SW 1271 (cell line): ENCODE measurements at places on chromosomes 7 and 10.

GRCh38 chr7:121547544-121548092, 151.5 kb upstream of the FAM3C start:
- peak; percentile 89 for DNase-seq

DNA sequence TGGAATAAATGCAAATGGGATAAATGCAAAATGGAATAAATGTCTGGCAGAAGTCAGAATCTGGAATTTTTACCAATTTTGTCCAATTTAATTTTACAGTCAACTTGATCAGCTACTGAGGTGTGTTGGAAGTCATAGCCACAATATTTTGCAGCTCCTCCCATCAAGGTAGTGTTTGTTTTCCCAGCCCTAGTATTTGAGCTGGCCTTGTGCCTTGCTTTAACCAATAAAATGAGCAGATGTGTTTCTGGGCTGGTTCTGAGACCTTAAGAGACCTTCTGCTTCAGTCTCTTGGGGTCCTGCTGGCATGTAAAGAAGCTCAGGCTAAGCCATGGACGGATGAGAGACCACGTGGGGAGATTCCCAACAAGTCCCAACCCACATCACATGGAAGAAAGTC, 42.7 kb upstream of the RSBN1L start:
- no peak for DNase-seq

DNA sequence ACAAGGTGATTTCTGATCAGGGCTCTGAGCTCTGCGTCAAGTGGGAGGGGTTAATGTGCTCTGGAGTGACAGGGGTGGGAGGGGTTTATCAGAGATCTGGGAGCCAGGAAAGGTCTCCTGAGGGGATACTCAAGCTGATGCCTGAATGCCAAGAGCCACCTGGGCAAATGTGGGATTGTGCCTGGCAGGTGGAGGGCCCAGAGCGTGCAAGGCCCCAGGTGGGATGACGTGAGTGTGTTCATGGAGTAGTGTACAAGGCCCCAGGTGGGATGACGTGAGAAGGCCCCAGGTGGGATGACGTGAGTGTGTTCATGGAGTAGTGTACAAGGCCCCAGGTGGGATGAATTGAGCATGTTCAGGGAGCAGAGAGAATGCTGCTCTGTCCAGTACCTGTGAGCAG, 610.3 kb downstream of the PTPRN2 start:
- no peak for DNase-seq

GRCh38 chr7:18974803-18975202, 142.6 kb downstream of the TWIST1 start:
- peak; percentile 40 for DNase-seq

DNA sequence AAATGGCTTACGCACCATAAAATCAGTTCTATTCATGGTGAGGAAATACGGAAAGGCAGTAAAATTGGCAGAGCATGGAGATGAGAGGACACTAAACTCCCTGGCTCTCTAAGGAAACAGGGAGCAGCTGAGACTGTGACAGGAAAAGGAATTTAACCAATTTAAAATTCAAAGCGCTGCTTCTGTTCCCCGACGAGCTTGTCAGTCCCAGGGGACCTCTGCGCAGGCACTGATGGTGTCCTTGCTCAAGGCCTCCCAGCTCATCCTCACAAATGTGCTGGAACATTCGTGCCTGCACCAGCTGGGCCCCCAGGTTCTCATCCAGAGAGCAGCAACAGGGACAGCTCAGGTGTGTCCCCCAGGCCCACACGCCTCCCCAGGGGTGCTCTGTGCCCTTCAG, 101.4 kb downstream of the MAD1L1 start:
- DNase-seq, result no peak

DNA sequence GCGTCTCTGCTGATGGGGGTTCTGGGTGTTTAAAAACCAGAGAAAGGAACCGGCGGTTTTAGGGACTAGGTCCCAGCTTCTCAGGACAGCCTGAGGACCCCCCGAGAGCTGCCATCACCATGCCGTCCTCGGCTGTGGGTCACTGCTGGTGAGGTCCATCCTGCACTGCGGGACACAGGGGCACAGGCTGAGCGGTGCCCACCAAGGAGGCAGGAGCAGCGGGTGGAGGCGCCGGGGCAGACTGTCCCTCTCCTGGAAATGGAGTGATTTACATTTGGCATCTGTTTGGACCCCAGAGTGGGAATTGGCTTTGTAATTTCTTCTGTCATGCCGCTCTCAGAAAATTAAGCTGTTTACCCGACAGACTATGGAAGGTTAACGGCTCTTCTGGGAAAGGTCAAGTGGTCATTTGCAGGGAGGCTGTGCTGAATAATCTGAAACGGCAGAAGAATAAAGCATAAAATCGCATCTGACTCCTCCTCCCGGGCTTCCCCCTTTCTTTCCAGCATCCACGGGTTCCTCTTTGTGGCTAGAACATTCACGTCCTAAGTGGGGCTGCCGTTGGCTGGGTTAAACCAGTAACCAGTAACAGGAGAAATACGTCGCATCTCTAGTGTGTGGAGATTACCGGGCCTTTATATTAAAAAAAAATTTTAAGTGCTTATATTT, 31.7 kb downstream of the LHPP start:
- no peak for DNase-seq

- no peak for DNase-seq
Measured at GRCh38 chr10:88964869-88965415, 12.4 kb upstream of the ACTA2 start.

DNA sequence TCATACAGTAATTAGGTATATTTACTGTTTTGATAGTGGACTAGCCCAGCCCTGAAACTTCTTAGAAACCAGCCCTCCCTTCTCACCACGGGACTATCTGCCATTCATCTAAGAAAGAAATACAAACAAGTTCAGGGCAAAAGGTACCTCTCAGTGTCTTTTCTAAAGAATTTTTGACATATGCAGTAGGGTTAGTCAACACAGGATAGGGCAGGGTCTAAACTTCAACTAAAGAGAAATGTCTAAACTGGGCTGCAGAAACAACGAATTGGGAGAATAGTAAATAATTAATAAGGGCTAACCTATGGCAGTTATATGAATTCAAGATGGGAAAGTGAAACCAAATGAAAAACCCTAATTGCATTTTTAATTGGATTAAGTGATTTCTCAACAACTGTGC, 496.6 kb downstream of the INHBA start:
- DNase-seq, result no peak

- DNase-seq, result peak; percentile 7
Measured at GRCh38 chr10:123559066-123559822, 106.9 kb upstream of the GPR26 start.

GRCh38 chr10:6558272-6558671, 21.8 kb downstream of the PRKCQ start:
- DNase-seq, result no peak

- DNase-seq, result no peak
Measured at GRCh38 chr7:12609561-12609960, 39.0 kb downstream of the SCIN start.

- no peak for DNase-seq
Measured at GRCh38 chr7:101767544-101767943, 49.9 kb upstream of the CUX1 start.

GRCh38 chr7:34143402-34143801, 238.1 kb downstream of the BMPER start:
- DNase-seq, result no peak

DNA sequence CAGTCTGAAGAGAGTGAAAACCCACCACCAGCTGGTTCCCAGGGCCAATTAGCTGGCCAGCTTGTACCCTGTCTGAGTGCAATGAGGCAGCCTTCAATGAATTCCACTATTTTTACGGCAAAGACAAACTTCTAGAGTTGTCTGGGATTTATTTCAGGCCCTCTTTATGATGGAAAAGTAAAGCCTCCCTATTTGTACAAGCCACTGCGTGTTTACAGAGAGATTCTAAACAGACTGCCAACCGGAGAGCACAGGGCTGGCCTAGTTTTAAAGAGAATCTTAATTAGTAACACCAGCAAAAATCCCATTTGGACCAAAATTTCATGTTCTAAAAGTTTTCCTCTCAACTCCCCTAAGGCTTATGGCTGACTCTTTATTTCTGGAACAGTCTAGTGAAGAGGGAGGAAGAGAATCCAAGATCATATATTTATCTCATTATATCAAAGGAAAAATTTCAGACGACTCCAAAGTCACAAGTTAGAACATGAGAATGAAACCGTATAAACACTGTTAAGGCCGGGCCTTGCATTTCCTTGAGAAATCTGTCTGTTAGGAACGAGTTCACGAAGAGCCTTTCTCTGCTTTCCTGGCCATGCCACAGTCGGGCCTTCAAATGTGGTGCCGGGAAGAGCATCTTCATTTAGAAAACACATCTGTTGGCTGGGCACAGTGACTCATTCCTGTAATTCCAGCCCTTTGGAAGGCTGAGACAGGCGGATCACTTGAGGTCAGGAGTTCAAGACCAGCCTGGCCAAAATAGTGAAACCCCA, 724.6 kb upstream of the NRP1 start:
- DNase-seq, result no peak

- no peak for DNase-seq
Measured at GRCh38 chr7:113086431-113086888, at the start of gene GPR85. GPR85 (minus strand) TSS chr7:113086827; CDS start chr7:113084721, 2,106 bp downstream.

GRCh38 chr7:102974366-102975236, 61.8 kb downstream of the LRRC17 start:
- DNase-seq, result no peak

DNA sequence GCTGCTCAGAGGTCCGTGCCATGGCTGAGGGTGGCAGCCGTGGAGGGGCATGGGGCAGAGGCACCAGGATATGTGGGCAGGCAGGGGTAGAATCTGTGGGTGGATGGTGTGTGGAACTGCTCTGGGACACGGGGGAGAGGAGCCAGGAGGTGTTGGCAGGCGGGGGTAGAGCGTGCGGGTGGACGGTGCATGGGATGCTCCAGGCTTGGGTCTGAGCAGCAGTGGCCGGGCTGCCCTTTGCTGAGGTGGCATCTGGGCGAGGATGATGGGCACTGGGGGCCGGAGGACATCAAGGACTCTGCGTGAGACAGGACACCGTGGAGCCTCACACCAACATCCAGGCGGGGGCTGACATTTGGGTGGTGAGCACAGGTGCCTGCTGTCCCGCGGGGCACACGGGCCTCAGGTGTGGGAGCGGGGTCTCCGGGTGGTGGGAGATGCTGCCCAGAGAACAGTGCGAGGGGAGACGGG, 46.2 kb downstream of the JAKMIP3 start:
- no peak for DNase-seq

DNA sequence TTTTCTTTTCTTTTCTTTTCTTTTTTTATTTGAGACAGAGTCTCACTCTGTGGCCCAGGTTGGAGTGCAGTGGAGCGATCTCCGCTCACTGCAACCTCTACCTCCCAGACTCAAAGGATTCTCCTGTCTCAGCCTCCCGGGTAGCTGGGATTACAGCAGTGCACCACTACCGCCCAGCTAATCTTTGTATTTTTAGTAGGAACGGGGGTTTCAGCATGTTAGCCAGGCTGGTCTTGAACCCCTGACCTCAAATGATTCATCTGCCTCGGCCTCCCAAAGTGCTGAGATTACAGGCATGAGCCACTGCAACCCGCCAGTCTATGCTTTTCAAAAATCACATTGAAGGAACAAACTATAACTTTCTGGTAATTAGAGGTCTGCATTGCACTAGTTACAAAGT, 2.4 kb downstream of the USP6NL start:
- DNase-seq, result no peak

DNA sequence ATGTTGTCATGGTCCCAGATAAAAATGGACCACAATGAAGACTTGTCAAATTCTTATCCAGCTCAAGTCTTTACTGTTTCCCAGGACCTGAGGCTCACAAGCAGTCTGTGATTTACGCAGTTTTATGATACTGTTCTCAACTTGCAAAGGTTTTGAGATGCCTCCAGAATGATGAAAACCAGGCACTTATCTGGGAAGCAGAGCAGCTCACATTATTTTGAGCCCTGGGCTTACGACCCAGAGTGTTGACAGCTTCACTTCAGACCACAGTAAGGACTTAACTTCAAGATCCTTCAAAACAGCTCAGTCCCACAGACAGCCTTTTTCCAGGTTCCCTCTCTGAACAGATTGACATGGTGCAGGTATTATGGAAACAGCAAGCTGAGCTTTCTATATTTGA, 236.1 kb downstream of the RNLS start:
- no peak for DNase-seq

DNA sequence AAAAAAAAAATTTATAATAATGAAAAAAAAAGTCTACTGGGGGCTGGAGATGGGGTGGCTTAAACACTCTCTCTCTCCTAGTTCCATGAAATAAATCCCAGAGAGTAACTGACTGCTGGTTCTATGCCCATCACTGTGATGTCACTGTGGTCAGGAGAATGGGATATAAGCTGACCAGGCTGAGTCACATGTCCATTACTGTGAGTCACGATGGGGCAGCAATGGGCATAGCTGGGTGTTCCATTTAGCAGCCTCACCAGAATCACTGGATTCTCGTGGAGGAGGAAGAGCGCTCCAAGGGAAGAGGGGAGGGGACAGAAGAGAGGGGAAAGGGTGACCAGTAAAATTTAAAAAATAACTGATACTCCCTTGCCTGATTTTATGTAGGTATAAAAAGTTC, 37.1 kb downstream of the MASTL start:
- peak; percentile 67 for DNase-seq

- no peak for DNase-seq
Measured at GRCh38 chr10:126854726-126855495, 50.3 kb upstream of the DOCK1 start.

GRCh38 chr7:50056131-50056530, 36.9 kb downstream of the ZPBP start:
- no peak for DNase-seq

DNA sequence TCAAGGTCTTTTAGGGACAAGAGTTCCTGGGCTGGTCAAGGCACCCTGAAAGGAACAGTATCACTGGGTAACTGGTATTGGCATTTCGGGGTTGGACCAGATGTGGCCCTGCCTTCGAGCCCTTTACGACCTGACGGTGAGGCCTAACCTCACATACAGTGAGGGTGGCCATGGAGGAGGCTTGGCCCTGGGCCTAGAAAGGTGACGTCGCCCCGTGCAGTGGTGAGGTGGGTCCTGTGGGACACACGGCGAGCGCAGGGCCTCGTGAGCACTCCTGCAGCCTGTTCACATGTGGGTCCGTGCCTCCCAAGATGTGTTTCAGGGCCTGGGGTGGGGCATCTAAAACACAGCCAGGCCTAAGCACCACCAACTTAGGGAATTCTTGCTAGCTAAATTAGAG, 36.1 kb downstream of the CRHR2 start:
- DNase-seq, result no peak

DNA sequence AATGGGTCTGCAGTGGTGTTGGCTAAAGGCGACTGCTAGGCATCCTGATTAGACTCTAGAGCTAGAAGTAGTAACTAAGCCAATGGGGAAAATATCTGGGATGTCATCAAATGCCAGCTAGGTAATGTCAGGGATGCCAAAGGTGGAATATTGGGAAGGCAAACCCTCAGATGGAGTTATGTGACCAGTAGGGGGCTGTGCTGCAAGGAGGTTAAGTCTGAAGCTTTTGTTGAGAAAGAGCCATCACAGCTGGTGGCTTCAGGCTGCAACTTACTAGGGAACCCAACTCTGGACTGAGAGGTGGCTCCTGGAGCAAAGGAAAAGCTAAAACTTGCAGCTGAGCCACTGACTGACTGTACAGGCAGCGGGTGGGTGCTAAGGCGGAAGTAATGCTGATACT, 576.9 kb upstream of the GHITM start:
- DNase-seq, result no peak

DNA sequence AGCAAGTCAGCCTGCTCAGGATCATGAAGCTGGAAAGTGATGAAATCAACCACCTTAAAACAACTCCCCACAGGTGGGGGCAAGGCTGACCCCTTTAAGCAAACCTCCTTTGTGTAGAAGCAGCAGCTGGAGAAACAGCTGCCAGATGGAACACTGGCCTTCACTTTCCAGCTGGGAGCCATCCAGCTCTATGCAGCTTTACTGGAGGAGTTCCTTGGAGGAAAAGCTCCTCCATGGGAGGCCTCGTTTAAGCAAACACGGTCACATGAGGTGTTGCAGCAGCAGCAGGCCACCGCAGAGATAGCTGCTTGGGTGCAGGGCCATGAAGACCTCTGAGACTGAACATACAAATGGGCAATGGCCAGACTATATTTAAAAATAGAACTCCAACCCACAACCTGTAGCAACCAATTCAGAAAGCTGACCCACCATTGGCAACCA, 13.0 kb upstream of the DLG5 start:
- no peak for DNase-seq
